Adrenal gland (tissue), 19 donors: ENCODE measurements at places on chromosomes 11 and 22. TPM values are rescaled to one million over a fixed set of nuclear protein-coding genes. Genes with fewer than 3 reads are reported as not detected.

- no peaks in the 10 kb centered on the region for H3K36me3 ChIP-seq
- H3K27me3 ChIP-seq: no peaks in the 10 kb centered on the region
- no peak for DNase-seq
- H3K27ac ChIP-seq: no peak overlapping the region
Observed at GRCh38 chr11:8336356-8337129, 72.9 kb upstream of the LMO1 start.

CATSPERZ gene
- not detected for total RNA-seq

- no peaks in the 10 kb centered on the region for H3K4me1 ChIP-seq
- no peak for DNase-seq
Observed at GRCh38 chr11:8928981-8929615, 3.6 kb downstream of the C11orf16 start.

DNA sequence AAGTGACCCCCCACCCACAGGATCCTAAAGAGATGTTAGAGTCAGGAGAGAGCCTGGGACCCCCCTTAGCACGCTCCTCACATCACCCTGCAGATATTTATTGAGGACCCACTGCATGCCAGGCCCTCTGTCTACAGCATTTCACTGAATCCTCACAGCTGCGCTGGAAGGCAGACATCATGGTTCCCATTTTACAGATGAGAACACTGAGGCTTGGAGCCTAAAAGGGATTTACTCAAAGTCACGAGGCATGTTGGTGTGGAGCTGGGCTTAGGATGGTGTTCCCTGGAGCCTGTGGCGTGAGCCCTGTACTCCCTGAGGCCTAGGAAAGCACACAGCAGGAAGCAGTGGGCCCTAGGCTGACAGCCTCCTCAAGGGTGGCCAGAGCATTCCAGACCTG, 39.2 kb upstream of the LRRC32 start:
- no peaks in the 10 kb centered on the region for H3K4me1 ChIP-seq
- H3K36me3 ChIP-seq: no peaks in the 10 kb centered on the region
- DNase-seq: no peak
- H3K4me3 ChIP-seq: no peak overlapping the region
- no peaks in the 10 kb centered on the region for H3K27me3 ChIP-seq

DNA sequence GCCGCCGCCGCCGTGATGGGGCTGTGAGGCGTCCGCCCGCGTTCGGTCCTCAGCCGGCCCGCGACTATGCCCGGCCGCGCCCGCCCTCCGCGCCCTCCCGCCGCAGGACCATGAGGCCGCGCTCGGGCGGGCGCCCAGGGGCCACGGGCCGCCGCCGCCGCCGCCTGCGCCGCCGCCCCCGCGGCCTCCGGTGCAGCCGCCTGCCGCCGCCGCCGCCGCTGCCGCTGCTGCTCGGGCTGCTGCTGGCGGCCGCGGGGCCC, 215 bp downstream of the ZNRF3 start:
- no peaks in the 10 kb centered on the region for H3K27me3 ChIP-seq
- no peak for DNase-seq
- H3K4me1 ChIP-seq: peaks cover 20% of the 10 kb centered on the region
- H3K4me3 ChIP-seq: peak overlapping the region; percentile 73
- no peaks in the 10 kb centered on the region for H3K36me3 ChIP-seq

ACTN3 gene
- not detected for total RNA-seq

- no peaks in the 10 kb centered on the region for H3K36me3 ChIP-seq
- no peak overlapping the region for H3K27ac ChIP-seq
- no peaks in the 10 kb centered on the region for H3K4me1 ChIP-seq
Observed at GRCh38 chr22:38824585-38824984, 19.2 kb downstream of the NPTXR start.

DNA sequence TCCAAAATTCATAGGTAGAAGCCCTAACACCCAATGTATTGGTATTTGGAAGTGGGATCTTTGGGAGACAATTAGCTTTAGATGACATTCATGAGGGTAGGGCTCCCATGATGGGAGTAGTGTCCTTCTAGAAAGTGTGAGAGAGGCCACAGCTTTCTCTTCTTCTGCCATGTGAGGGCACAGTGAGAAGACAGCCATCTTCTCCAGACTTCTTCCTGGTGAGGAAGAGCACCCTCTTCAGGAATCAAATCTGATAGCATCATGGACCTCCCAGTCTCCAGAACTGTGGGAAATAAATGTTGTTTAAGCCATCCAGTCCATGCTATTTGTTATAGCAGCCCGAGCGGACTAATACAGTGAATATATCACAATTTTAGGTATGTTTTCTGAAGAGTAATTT, 96.9 kb downstream of the CNTN5 start:
- H3K27me3 ChIP-seq: no peaks in the 10 kb centered on the region
- DNase-seq: no peak
- H3K4me3 ChIP-seq: no peak overlapping the region
- no peak overlapping the region for H3K27ac ChIP-seq
- H3K4me1 ChIP-seq: no peaks in the 10 kb centered on the region
- no peaks in the 10 kb centered on the region for H3K36me3 ChIP-seq

DNA sequence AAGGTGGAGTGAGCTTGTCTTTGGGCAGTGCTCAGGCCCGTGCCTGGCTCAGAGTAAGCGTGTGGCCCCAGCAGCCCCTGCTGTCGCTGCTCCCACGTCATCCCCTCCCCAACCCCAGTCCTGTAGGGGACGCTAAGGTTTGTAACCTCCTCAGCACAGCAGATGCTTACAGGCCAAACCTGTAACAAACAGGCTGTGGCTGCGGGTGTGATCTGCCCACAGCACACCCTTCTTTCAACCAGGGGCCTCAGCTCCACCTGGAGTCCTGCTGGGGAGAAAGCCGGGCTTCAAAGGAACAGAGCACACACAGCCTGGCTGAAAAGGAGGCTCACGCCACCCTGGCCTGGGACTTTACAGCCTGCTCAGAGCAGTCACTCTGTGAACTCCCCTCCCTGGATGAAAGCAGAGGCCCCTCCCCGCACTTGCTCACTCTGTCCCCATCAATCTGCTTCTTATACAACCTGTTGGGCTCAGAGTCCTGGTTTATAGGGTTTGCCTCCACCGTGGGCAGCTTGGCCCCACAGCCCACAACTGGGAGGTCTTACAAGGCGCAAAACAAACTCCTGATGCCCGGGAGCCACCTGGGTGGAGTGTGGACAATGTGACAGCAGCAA, 54.3 kb downstream of the SCUBE1 start:
- peak overlapping the region; percentile 1 for H3K4me3 ChIP-seq
- no peaks in the 10 kb centered on the region for H3K27me3 ChIP-seq
- H3K4me1 ChIP-seq: peaks cover 26% of the 10 kb centered on the region
- no peak for DNase-seq
- H3K36me3 ChIP-seq: no peaks in the 10 kb centered on the region

DNA sequence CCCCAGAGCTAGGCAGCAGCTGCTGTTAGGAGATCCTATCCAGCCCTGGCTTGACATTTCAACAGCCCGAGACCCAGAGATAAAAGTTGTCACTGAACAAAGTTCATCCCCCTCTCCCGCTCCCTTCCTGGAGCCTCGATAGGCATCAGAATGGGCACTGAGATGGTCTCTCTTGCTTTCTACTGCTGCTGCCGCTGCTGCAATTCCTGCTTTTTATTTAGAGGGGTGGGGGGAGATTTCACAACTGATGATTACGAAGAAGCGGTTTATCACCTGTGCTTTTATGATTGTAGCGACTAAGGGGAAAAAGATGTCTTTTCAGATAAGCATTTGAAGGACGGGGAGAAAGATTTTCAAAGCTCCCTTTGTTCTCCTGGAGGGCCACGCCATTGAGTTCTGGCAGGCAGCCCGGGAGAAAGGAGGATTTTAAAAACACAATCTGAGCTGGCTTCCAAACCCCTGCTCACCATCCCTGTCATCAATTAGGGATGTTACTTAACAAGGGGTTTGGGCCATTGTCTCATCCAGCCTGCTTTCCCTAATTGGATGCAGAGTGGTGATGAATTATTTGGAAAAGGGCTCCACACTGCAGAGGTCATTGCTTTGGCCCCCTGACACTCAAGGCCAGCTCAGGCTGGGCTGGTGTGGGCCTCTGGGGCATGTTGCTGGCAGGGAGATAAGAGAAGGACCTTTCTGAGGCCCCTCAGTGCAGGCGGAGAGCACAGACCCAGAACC, 344.7 kb downstream of the BUD13 start:
- H3K4me1 ChIP-seq: no peaks in the 10 kb centered on the region
- peak; percentile 32 for DNase-seq
- H3K4me3 ChIP-seq: no peak overlapping the region

DNA sequence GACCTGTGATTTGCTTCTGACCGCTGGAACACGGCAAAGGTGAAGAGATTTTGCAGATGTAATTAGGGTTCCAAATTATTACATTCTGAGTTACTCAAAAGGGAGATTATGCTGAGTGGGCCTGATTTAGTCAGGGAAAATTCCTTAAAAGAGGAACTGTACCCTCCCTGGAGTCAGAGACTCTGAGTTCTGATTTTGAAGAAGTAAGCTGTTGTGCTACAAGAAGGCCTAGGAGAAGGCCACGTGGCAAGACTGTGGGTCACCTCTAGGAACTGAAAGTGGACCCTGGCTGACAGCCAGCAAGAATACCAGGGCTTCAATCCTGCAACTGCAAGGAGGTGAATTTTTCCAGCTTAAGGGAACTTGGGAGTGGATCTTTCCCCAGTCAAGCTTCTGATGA, 45.3 kb downstream of the CHRDL2 start:
- H3K4me3 ChIP-seq: no peak overlapping the region
- peaks cover 6% of the 10 kb centered on the region for H3K4me1 ChIP-seq
- no peaks in the 10 kb centered on the region for H3K27me3 ChIP-seq
- peak; percentile 46 for DNase-seq
- peak overlapping the region; percentile 15 for H3K27ac ChIP-seq
- no peaks in the 10 kb centered on the region for H3K36me3 ChIP-seq

DENND6B gene
- total RNA-seq: 8.0 TPM

BACE1 gene
- 18.6 TPM for total RNA-seq

DNA sequence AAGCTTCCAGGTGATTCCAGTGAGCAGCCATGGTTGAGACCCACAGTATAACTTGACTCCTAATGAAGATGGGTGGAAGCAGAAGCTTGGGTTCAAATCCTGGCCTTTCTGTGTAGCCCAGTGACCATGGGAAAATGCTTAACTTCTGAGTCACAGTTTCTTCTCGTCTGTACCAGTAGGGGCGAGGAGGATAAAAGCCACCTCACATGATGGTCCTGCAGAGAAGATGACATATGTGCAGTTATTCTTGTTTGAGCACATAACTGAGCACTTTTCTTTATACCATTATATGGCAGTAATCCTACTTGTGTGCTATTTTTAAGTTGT, 4.9 kb downstream of the TMEM109 start:
- H3K4me3 ChIP-seq: no peak overlapping the region
- no peaks in the 10 kb centered on the region for H3K36me3 ChIP-seq

GRCh38 chr11:80980227-80980626, 1539.4 kb upstream of the TENM4 start:
- H3K4me1 ChIP-seq: no peaks in the 10 kb centered on the region
- DNase-seq: no peak
- H3K4me3 ChIP-seq: no peak overlapping the region
- H3K36me3 ChIP-seq: no peaks in the 10 kb centered on the region

- H3K36me3 ChIP-seq: peaks cover 56% of the 10 kb centered on the region
- no peaks in the 10 kb centered on the region for H3K27me3 ChIP-seq
- no peak overlapping the region for H3K27ac ChIP-seq
- peaks cover 43% of the 10 kb centered on the region for H3K4me1 ChIP-seq
- H3K4me3 ChIP-seq: no peak overlapping the region
- DNase-seq: no peak
Observed at GRCh38 chr22:41524809-41525449, 19.3 kb downstream of the POLR3H start.

OTOG gene
- not detected for total RNA-seq

TYR gene
- total RNA-seq: not detected

DNA sequence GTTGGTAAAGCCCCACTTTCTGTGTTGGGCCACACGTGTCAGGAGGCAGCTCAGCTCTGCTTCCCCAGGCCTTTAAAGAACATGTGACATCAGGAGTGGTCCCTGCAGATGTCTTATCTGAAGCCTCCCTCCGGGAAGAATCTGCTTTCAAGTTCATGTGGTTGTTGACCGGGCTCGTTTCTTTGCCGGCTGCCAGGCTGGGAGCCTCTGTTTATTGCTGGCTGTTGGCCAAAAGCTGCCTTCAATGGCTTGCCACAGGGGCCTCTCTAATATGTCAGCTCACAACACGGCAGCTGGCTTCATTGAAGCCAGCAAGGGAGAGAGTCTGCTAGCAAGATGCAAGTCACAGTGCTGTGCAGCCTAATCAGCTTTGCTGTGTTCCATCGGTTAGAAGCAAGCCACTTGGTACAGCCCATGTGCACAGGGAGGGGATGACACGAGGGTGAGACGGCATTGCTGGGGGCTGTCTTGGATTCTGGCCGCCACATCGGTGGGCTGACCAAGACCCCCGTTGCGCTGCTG, 14.6 kb downstream of the MRGPRF start:
- H3K27ac ChIP-seq: no peak overlapping the region
- no peak overlapping the region for H3K4me3 ChIP-seq
- DNase-seq: peak; percentile 53
- no peaks in the 10 kb centered on the region for H3K36me3 ChIP-seq
- H3K27me3 ChIP-seq: no peaks in the 10 kb centered on the region

- DNase-seq: no peak
- H3K36me3 ChIP-seq: no peaks in the 10 kb centered on the region
- H3K27me3 ChIP-seq: no peaks in the 10 kb centered on the region
- peaks cover 3% of the 10 kb centered on the region for H3K4me1 ChIP-seq
Observed at GRCh38 chr22:19844377-19845053, 10.2 kb downstream of the GNB1L start.

GRCh38 chr11:125306476-125306875, 141.9 kb downstream of the PKNOX2 start:
- no peaks in the 10 kb centered on the region for H3K27me3 ChIP-seq
- H3K36me3 ChIP-seq: no peaks in the 10 kb centered on the region
- peaks cover 1% of the 10 kb centered on the region for H3K4me1 ChIP-seq
- no peak for DNase-seq
- no peak overlapping the region for H3K4me3 ChIP-seq

- peak overlapping the region; percentile 35 for H3K4me3 ChIP-seq
- no peaks in the 10 kb centered on the region for H3K4me1 ChIP-seq
- peak; percentile 89 for DNase-seq
Observed at GRCh38 chr22:31084811-31085492, 3.8 kb downstream of the SMTN start.

PTPRCAP gene
- total RNA-seq: 7.5 TPM

TIGD3 gene
- total RNA-seq: 0.36 TPM

- no peak overlapping the region for H3K27ac ChIP-seq
- H3K36me3 ChIP-seq: no peaks in the 10 kb centered on the region
Observed at GRCh38 chr11:56700914-56701485, 2.1 kb downstream of the OR9G1 start.

UCP2 gene
- 37.6 TPM for total RNA-seq

DNA sequence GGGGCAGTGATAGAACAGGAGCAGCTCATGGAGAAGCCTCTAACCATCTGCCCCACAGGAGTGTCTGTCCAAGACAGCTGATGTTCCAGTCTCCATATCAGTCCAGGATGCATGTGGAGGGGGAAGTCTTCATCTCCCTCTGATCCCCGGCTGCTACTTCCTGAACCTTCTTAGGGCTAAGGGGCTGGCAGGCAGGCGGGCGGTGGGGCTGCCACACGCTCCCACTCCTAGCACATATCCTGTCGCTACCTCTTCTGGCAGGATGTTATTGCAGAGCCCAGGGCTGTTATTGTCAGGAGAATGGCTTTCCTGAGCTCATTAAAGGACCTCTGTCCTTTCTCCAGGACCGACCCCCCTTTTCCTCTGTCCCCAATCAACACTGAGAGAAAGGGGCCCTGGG, 25.4 kb downstream of the LRRC55 start:
- no peaks in the 10 kb centered on the region for H3K36me3 ChIP-seq
- H3K4me1 ChIP-seq: no peaks in the 10 kb centered on the region
- no peak for DNase-seq
- no peaks in the 10 kb centered on the region for H3K27me3 ChIP-seq

GRCh38 chr11:120869516-120870011, 154.3 kb upstream of the TBCEL start:
- H3K4me1 ChIP-seq: no peaks in the 10 kb centered on the region
- H3K4me3 ChIP-seq: no peak overlapping the region
- H3K36me3 ChIP-seq: no peaks in the 10 kb centered on the region
- H3K27me3 ChIP-seq: no peaks in the 10 kb centered on the region
- DNase-seq: no peak
- H3K27ac ChIP-seq: no peak overlapping the region

KCTD14 gene
- total RNA-seq: 13.3 TPM

CRYBB2 gene
- total RNA-seq: not detected
